ENCODE measurements at places on chromosomes 2 and 18.
A peak's percentile ranks its signal among the peaks of the same experiment; 100 is the strongest.

DNA sequence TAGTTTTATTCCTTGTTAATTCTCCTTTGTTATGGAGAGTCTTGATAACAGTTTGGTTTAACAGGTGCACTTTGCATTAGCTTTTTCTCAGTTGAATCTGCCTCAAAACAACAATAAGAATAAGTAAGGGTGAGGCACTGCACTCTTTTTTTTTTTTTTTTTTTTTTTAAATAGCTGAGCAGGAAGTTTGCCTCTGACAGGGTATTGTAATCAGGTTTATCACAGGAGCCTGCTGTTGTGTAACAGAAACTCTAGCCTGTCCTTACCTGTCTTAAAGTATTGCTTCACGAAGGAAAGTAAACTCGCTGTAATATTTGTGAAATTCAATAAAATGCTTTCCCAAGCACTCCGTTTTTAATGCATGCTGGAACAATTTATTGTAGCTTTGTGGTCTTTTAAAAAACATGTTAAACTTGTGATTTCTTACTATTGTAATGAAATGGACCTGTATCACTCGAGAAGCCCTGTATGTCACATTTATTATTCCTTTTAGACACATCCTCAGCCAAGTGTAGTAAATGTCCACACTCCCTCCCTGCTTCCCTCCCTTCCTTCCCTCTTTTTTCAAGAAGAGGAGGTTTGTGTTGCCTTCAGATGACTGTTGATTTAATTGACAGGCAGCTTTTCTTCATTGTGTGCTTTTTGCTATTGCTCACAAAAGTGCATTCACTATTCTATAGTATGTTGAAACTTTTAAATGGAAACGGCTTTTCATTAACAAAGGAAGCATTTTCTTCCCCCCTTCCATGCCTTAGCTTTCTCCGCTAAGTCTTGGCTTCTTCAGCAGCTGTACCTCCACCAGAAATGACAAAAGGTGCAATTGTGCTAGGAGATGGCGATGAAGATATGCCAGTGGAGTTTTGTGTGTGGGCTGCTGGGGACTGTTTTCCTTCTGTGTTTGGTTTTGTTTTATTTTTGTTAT, 52.7 kb downstream of the TAF1B start:
- no peaks in the 10 kb centered on the region for H3K27me3 ChIP-seq
- no peak for DNase-seq
- peaks cover 3% of the 10 kb centered on the region for H3K36me3 ChIP-seq
- no peak overlapping the region for H3K4me3 ChIP-seq
- H3K4me1 ChIP-seq, result peaks cover 3% of the 10 kb centered on the region

GRCh38 chr2:239956818-239957261, 68.3 kb downstream of the NDUFA10 start:
- H3K27ac ChIP-seq, result no peak overlapping the region
- H3K4me3 ChIP-seq, result no peak overlapping the region
- no peak for DNase-seq

GRCh38 chr2:152369176-152369860, 34.3 kb downstream of the FMNL2 start:
- no peaks in the 10 kb centered on the region for H3K27me3 ChIP-seq
- peaks cover 2% of the 10 kb centered on the region for H3K4me1 ChIP-seq
- no peaks in the 10 kb centered on the region for H3K36me3 ChIP-seq
- no peak overlapping the region for H3K27ac ChIP-seq

- H3K36me3 ChIP-seq, result no peaks in the 10 kb centered on the region
- no peaks in the 10 kb centered on the region for H3K27me3 ChIP-seq
- DNase-seq, result peak; percentile 13
- H3K4me1 ChIP-seq, result no peaks in the 10 kb centered on the region
- H3K4me3 ChIP-seq, result no peak overlapping the region
Measured at GRCh38 chr18:75966431-75966830, 528.6 kb downstream of the ZNF516 start.

- H3K36me3 ChIP-seq, result no peaks in the 10 kb centered on the region
- H3K27ac ChIP-seq, result no peak overlapping the region
- H3K4me3 ChIP-seq, result no peak overlapping the region
- DNase-seq, result no peak
- peaks cover 7% of the 10 kb centered on the region for H3K4me1 ChIP-seq
- no peaks in the 10 kb centered on the region for H3K27me3 ChIP-seq
Measured at GRCh38 chr2:240629968-240630770, 4.9 kb downstream of the GPR35 start.

- H3K27ac ChIP-seq, result no peak overlapping the region
- DNase-seq, result no peak
- no peak overlapping the region for H3K4me3 ChIP-seq
Measured at GRCh38 chr2:39069890-39070465, 50.9 kb downstream of the SOS1 start.

DNA sequence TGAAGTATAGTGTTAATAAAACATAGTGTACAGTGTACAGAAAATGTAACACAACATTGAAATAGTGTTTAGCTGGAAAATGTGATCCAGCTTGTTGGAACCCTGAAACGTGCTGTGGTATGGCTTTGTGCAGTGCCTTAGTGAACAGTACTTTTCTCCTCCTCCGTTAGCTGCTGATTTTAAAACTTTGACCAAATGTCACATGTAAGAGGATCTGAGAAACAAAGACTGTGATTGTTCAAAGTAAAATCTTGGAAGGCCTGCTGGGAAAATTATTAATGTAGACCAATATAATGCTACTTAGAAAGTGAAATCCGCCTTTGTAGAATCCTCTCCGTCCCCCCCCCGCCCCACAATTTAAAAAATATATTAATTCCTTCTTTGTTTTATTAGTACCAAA, 911 bp upstream of the KCNJ13 start:
- no peak overlapping the region for H3K4me3 ChIP-seq
- peaks cover 4% of the 10 kb centered on the region for H3K36me3 ChIP-seq
- no peak overlapping the region for H3K27ac ChIP-seq
- H3K27me3 ChIP-seq, result no peaks in the 10 kb centered on the region

DNA sequence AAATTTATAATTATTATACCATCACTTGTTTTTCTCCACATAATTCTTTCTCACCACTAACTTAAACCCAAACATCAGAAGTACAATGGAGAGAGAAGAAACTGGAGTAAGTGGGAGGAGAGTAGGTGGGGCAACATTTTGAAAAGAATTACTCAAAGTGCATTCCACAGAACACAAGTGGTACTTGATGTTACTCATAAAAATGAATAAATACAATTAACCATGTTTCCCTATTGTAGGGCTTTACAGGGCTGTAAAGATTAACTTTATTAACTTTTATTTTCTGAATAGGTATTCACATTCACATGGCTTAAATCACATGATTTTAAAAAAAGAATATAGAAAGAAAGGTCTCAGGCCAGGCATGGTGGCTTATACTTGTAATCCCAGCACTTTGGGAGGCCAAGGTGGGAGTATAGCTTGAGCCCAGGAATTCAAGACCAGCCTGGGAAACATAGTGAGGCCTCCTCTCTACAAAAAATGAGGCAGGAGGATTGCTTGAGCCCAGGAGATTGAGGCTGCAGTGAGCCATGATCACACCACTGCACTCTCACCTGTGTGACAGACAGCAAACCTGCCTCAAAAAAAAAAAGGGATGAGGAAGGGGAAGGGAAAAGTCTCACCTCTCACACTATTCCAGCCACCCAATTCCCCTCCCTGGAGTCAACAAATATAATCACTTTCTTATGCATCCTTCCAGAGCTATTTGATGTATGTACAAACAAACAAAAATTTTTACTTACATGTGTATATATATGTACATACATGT, 47.1 kb downstream of the KCNG3 start:
- no peak overlapping the region for H3K4me3 ChIP-seq
- no peak for DNase-seq
- no peaks in the 10 kb centered on the region for H3K4me1 ChIP-seq

- DNase-seq, result no peak
- peak overlapping the region; percentile 60 for H3K27ac ChIP-seq
- no peaks in the 10 kb centered on the region for H3K27me3 ChIP-seq
- H3K36me3 ChIP-seq, result peaks cover 45% of the 10 kb centered on the region
- H3K4me1 ChIP-seq, result peaks cover 20% of the 10 kb centered on the region
Measured at GRCh38 chr2:131058920-131059319, 34.3 kb downstream of the FAM168B start.

GRCh38 chr2:127776122-127776780, 34.7 kb downstream of the WDR33 start:
- no peak overlapping the region for H3K27ac ChIP-seq
- peaks cover 4% of the 10 kb centered on the region for H3K36me3 ChIP-seq
- H3K27me3 ChIP-seq, result no peaks in the 10 kb centered on the region
- DNase-seq, result no peak
- no peak overlapping the region for H3K4me3 ChIP-seq

GRCh38 chr2:29129586-29130281, 14.5 kb downstream of the CLIP4 start:
- H3K4me1 ChIP-seq, result no peaks in the 10 kb centered on the region
- no peaks in the 10 kb centered on the region for H3K36me3 ChIP-seq
- H3K27me3 ChIP-seq, result no peaks in the 10 kb centered on the region
- no peak overlapping the region for H3K27ac ChIP-seq
- no peak overlapping the region for H3K4me3 ChIP-seq

DNA sequence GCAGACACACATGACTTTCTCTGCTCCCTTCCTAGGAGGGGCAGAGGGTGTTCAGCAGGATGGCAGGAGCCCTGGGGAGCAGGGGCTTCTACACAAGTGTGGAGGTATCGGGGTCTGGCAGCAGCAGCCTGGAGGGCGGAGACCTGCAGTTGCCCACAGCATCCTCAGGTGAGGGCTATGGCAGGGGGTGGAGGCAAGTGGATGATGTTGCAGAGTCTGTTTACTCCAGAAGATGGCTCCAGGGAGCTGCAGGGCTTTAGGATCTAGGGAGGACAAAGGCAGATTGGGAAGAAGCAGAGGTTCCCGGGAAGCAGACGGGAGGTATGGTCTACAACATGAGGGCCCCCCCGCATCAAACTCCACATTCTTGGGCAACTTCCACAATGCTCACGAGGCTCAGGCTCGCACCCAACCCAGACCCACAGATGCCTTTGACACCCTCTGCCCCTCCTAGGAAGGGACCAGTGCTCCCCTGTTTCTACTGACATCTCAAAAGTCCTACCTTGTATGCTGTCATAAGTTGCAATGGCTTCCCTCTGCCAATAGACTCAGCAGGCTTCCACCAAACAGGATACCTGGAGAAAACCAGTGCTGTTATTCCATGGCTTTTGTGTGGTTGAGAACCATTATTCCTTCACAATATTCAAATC, 12.0 kb upstream of the ATP6V1C2 start:
- no peak overlapping the region for H3K27ac ChIP-seq
- no peak overlapping the region for H3K4me3 ChIP-seq
- no peaks in the 10 kb centered on the region for H3K36me3 ChIP-seq
- no peak for DNase-seq
- no peaks in the 10 kb centered on the region for H3K4me1 ChIP-seq

DNA sequence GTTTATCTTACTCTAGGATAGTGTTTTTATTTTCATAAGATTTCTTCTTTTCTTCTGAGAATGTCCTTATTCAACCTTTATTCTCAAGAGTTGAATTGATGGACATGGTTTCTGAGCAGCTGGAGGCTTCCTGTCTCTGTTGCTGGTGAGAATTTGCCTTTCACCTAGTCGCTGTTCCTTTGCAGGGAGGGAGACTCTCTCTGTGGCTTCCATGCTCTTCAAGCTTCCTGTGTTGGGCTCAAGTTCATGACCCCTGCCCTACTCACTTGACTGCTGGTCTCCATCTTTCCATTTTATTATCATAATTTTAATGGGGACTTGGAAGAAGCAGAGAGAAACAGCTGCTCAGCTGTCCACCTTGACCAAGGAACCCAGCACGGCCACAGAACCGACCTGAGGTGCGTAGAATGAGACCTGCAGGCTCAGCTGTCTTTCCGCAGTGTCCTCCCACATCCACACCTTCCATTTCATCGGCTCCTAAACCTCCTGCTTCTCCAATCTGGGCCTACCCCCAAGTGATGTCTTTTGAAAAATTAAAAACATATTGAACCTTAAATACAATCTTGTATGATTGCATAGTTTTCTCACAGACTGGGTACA, 24.2 kb downstream of the TMEM18 start:
- no peaks in the 10 kb centered on the region for H3K36me3 ChIP-seq
- peaks cover 20% of the 10 kb centered on the region for H3K4me1 ChIP-seq
- no peak for DNase-seq
- no peak overlapping the region for H3K27ac ChIP-seq

DNA sequence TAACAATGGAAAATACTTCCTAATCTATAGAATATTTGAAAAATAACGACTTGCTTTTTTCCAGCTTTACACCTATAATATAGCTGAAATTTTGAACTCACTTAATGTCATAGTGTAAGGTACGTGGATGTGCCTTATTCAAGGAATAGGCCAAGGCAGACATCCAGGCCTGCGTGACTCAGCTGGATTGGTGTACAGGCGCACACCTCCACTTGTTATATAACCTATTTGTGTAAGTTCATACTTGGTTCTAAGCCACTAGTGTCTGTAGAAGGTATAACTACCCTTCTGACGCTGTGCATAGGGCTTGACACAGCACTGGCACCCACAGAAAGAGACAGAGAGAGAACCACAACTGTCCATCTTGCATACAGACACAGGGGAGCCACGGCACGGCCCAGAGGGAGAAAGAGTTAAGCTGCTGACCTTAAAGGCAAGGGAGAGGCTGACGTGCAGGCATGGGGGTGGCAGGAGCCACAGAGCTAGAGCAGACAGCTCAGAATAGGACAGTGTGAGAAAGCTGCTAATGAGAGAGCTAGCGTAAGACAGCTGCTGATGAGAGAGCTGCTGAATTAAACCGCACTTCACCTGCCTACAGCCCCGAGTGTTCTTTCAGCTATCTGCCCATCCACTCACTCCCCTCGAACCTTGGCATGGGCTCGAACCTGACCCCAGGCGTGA, 16.1 kb downstream of the CCDC178 start:
- H3K27me3 ChIP-seq, result no peaks in the 10 kb centered on the region
- no peak overlapping the region for H3K27ac ChIP-seq
- no peak overlapping the region for H3K4me3 ChIP-seq

DNA sequence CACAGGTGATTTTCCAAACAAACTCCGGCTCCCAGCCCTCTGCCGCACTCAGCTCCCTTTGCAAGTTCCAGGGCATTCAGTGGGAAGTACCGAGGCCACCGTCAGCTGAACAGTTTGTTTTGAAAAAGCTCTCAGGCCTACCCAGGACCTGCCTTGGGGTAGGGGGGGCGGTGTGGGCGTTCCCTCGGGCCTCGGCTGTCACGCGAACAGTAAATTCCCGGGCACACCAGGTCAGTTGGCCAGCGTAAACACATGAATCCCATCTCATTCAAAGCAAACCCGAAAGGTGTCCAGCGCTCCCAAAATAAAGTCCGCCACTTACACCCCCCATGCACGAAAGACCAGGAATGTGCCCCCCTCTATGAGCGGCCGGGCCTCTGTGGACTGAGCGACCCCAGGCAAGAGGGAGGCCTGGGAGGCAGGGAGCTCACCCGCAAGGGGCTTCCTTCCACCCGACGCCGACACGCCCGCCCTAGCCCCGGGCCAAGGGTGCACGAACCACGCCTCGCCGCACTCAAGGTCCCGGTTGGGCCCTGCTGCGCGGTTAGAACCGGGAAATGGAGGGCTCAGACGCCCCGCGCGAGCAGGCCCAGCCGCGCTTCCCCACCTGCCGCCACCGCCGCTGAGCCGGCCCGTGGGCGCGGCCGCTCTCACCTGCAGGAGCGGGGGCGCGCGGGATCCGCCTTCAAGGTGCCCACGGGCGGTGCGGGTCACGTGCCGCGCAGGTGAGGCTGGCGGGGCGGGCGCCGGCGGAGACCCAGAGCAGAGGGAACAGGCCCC, at the start of gene WDSUB1:
WDSUB1 (minus strand) TSS at position 775 of the 780 bp plus-strand sequence. CDS start 3,634 bp downstream, outside the sequence.
- DNase-seq, result peak; percentile 65
- peaks cover 13% of the 10 kb centered on the region for H3K4me1 ChIP-seq
- H3K4me3 ChIP-seq, result peak within 1 kb of the TSS; percentile 69
- H3K27me3 ChIP-seq, result no peaks in the 10 kb centered on the region
- H3K36me3 ChIP-seq, result peaks cover 2% of the 10 kb centered on the region

GRCh38 chr2:146806364-146807005, 1038.3 kb upstream of the ACVR2A start:
- DNase-seq, result peak; percentile 35
- H3K4me3 ChIP-seq, result no peak overlapping the region
- no peaks in the 10 kb centered on the region for H3K36me3 ChIP-seq
- no peaks in the 10 kb centered on the region for H3K27me3 ChIP-seq

Measured in muscle of leg (tissue), 16 donors.